ENCODE measurements at places on chromosomes 5 and 9.

GRCh38 chr5:180154821-180155364 is 54.1 kb downstream of the RASGEF1C start:
- no peak for DNase-seq

GRCh38 chr9:11551106-11551505 is 938.3 kb upstream of the PTPRD start:
- no peak for DNase-seq

- no peak for DNase-seq
Measured at GRCh38 chr5:40716590-40716989, 36.9 kb downstream of the PTGER4 start.

DNA sequence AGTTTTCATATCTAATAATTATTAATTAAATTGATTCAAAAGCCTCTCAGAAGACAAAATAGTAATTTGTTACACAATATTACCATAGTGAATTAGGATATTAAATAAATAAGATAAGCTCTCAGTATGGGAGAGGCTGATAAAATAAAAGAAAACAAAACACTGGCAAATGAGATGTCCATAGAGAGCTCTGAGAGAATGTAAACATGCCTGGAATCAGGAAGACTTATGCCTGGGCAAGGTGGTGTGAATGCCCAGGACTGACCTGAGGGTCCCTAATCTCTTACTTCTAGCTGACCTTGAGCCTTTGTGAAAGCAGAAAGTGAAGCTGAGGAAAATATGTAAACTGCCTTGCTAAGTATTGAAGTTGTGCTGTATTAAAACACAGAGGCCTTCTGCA is 616.5 kb downstream of the PTPRD start:
- DNase-seq = no peak

DNA sequence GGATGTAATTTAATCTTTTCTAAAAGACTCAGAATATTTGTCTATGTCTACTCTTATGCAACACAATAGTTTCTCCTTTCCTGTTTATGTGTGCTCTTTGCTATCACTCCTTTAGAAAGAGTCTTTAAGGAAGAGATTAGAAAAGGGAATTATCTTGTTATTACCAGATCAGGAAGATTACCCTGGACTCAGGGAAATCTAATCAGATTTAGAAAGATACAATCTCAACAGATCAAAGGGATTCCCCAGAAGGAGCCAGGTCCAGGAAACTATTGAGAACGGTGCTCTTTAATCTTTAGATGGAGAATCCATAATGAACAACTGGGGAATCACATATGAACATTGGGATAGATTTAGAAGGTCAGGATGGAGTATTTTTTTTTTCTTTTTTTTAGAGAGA is 32.4 kb upstream of the ZFR start:
- DNase-seq = no peak

DNA sequence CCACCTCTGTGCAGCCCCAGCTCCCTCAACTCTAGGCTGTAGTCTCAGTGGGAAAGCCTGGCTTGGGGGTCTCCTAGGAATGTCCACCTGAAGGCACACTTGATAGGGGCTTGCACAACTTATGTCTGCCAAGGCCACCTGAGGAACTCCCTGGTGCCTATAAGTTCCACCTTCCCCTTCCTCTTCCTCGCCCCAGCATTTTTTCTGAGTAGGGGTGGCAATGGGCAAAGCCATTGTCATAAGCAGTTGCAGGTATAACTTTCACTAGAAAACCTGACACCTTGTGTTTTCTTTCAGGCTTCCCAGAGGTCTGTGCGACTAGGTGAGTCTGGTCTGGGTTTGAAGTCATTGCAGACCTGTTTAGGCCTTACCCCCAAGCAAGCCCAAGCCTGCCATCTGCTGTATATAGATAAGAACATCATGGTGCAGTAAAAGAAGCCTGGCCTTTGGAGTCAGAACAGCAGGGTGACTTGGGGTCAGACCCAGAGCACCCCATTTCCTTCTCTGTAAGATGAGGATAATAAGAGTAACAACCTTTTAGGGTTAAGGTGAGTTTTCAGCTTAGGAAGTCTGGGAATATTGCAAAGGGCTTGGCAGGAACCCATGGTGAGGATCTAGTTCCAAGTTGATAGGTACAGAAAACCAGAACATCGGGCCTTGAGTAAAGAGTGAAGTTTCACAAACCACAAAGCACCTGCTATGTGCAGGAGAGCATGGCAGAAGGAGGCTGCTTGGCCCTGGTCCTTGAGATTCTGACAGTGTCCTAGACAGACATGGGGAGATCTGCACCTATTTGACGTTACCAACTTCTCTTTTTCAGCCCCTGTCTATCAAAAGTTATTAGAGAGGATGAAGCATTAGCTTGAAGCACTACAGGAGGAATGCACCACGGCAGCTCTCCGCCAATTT is 33.8 kb downstream of the TGFBI start:
- DNase-seq = peak; percentile 50

GRCh38 chr5:178573216-178573615 is 17.0 kb downstream of the COL23A1 start:
- DNase-seq = no peak

DNA sequence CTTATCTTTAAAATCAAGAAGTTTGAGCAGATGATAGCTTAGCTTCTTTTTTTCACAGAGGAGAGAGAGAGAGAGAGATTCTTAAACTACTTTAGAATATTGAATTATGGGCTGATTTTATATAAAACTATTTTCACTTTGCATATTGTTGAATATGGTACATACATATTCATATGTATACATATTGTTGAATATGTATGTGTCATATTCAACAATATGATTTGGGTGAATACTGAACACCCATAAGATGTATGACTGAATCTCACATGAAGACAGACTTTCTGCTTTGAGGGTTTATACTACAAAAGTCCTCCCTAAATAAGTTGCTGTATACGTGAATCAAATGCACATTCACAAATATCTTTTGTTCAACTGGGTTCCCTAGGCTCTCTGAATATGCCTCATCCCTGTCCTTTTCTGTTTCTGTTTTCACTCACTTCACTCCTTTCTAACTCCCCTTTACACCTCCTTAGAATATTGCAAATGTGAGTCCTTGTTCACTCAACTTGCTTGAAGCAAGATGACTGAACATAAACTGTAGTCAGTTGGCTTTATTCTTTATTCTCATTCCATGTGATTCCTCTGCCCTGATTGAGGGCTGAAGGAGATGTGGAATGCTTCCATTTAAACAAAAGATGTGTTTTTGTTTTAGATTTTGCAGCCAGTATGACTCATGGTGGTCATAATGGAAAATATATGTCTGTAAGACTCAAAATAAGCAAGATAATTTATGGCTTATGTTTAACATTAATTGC is 225.4 kb upstream of the DAB2 start:
- DNase-seq = peak; percentile 57

GRCh38 chr5:37838933-37839341 is 904 bp downstream of the GDNF start:
- no peak for DNase-seq

- no peak for DNase-seq
Measured at GRCh38 chr9:133777068-133777791, 39.1 kb upstream of the SARDH start.

DNA sequence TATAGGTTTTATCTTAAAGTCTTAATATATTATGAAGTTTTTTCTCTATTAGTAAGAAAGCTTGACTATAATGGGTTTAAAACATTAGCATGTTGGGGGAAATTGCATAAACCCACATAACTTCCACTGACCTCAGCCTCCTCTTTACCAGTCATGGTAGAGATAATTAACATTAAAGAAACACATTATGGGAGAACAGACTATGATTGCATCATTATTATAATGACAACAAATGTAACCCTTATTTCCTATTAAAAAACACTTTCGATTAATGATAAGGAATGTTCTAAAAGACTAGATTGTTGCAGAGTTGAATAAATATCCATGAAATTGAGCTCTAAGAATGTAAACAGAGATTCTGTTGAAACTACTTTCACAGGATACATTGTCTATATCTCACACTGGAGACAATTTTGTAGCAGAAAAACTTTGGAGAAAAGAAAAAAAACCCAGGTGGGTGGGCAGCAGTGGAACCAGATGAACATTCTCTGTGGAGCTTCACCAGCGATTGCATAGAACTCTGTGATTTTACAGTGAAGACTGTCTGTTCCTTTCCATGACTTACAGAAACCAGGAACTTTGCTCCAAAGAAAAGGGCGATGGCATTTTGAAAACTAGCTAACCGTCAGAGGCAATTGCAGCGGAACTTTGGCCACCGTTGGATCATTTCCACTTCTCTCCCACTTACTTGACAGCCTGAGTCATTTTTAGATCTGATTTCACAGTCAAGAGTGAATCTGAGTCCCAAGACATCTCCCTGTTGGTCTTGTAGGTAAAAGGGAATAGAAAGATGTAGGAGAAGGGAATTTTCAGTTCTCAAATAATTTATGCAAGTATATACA is 21.0 kb upstream of the ERAP2 start:
- DNase-seq = peak; percentile 58

DNA sequence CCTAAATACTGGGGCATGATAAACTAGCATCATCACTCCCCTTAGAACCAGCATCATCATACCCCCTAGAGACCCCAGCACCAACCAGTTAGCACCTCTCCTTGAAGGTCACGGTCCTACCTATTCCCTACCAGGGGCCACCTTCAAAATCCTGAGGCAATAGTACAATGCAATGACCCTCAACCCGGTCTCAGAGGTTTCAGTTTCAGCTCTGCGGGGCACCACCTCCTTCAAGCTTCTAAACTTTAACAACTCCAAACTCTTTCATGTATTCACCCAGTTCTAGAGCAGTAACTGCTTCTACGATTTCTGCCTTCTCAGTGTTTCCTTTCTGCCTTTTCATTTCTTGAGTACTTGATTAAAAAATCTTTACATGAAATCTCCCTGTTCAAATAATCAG is 130.1 kb upstream of the EPB41L4A start:
- no peak for DNase-seq

GRCh38 chr5:176948458-176948857 is 49.3 kb upstream of the HK3 start:
- DNase-seq = no peak

GRCh38 chr5:141835928-141836670 is 42.1 kb downstream of the PCDH1 start:
- DNase-seq = no peak

- DNase-seq = no peak
Measured at GRCh38 chr9:2214707-2215106, 199.6 kb downstream of the SMARCA2 start.

DNA sequence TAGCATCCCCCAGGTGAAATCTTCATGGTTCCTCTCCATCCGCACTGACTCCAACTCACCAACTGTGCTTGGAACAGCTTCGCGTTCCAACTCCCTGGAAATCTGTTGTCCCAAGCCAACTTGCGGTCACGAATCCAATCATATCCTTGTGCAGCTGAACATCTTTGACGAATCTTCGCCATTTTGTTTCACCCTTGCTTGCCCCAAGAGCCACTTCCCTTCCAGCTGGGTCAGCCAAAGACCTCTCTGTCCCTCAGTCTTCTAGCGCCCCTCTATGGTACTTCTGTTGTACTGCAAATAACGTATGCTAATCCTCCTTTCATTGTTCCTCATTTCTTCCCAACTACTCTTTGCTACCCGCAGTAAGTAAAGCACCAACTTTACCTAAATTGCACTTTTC is 61.0 kb upstream of the TARS1 start:
- peak; percentile 54 for DNase-seq

DNA sequence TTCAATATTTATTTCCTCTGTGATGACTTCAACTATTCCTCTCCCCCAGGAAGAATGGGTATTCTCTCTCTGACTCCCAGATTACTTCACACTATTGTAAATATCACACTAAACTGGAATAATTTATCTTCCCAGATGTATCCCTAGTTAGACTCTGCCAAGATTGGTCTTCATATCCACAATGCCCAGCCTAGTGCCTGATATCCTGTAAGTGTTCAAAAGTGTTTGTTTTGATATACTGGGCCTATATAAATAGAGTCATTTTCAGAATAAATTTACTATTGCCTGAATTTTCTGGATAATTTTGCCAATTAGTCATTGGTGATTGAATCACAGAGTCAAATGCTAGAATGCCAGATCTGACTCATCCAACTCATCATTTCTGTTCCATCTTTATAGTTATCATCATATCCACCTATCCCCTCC is 143.7 kb upstream of the TNC start:
- DNase-seq = peak; percentile 82

DNA sequence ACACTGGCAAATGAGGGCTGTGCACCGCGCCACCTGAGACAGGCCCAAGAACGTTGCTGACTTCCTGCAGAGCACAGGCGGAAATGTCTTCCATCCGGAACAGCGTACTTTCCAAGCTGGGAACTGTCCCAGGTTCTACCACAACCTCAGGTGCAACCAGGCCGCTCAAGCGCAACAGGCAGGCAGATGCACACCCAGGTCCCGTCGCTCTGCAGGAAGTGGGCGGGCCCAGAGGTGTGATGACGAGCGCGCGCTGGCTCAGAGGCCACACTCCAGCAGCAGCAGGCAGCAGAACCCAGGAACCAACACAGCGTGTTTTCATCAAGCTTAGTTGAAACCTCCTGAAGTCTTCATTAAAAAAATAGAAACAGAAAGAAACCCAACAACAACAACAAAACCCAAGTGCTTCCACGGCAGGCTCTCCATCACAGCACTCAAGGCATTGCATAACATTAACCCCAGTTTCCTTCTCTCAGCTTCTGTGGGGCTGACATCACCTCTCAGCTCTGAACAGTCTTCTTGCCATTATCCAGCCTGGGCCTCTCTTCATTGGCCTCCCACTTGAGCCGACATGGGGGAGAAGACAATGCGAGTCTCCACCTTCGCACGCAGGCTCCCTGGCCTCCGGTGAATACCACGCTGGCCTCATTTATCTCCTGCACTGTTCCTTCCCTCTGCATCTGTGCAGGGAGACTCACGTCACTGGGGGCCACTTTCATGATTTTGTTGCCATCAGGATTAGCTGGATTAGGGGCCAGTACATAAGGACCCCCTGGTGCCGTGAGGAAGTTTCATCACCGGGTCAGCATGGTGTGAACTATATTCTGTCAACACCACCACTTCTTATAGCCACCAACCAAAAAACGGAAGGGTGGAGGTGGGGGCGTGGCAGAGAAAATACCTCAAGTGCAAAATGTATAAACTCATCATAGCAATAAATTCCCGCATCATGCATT is 22.1 kb downstream of the PTCH1 start:
- no peak for DNase-seq

- DNase-seq = no peak
Measured at GRCh38 chr9:86079865-86080469, 19.4 kb downstream of the GOLM1 start.

DNA sequence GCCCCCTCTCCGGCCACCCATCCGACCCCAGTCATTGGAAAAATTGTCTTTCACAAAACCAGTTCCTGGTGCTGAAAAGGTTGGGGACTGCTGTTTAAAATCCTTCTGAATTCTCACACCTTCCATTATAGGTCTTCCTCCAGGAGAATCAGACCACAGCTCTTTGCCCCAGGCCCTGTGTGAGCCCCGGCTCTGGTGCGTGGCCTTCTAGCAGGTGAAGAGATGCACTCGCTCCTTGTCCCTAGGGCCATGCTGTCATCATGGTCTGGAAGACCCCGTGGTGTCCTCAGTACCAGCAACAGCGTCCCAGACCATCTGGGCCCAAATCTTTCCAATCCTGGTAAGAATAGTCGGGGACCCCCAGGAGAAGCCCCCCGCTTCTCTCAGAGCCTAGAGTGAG is 95.2 kb downstream of the DAP start:
- DNase-seq = no peak

DNA sequence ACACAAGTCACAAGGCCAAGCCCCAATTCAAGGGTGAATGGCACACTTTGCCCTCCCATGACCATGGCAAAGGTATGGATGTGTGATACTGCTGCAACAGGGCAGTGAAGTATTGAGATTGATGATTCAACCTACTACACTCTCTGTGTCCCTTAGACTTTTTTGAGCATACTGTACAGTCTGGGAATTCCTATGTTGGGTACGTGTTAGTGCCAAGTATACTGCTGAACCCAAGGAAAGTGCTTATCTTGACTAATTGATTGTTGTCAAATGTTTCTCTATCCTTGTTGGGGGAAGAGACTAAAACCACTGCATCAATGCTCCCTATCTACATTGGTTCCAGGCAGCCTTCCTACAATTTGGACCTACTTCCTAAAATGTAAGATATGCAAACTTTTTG is 93.7 kb downstream of the NDFIP1 start:
- peak; percentile 91 for DNase-seq
